Naive B cell (primary cell): ENCODE measurements at places on chromosomes 4 and X. TPM values are rescaled to one million over a fixed set of nuclear protein-coding genes. Genes with fewer than 3 reads are reported as not detected.

DNA sequence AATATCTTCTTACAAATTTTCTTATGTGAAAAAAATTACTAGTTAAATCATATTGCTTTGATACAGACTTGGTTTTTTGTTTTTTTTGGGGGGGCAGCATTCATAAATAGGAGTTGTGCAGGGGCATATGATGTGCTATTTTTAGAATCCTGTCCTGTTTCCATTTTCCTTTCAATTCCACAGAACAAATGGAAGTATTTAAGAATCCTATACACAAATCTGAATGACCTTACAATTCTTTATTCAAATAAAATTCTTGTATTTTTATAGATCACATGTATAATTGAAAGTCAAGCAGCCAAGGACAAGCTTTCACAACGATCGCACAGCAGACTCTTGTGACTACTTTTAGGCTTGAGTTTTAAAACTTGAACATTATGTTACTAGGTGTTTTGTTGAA lies 523.9 kb downstream of the ANKRD50 start:
- DNase-seq: no peak
- no peaks in the 10 kb centered on the region for H3K4me1 ChIP-seq
- H3K27me3 ChIP-seq: no peaks in the 10 kb centered on the region
- H3K27ac ChIP-seq: no peak overlapping the region
- H3K36me3 ChIP-seq: no peaks in the 10 kb centered on the region
- no peak overlapping the region for H3K4me3 ChIP-seq

- peaks cover 16% of the 10 kb centered on the region for H3K4me1 ChIP-seq
- peaks cover 3% of the 10 kb centered on the region for H3K36me3 ChIP-seq
- no peaks in the 10 kb centered on the region for H3K27me3 ChIP-seq
- H3K27ac ChIP-seq: peak overlapping the region; percentile 99
- DNase-seq: peak; percentile 86
These were observed 549 bp downstream of the MSL3 start for GRCh38 chrX:11758400-11759171.

DNA sequence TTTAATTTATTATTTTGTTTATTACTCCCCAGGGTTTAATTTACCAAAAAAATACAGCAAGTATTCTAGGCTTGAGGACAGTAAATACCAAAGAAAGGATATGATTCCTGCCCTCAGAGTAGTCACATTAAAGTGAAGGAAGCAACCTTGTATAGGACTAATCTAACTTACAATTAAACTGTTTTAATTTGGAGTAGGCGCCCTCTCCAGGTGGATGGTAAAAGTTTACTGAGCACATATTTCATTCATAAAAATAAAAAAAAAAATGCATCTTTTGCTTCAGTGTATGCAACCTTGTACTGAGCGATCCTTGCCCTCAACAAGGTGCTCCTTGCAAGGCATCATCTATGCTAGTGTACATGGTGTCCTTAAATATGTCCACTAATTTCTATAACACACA lies 72.0 kb upstream of the MAGEB16 start:
- no peaks in the 10 kb centered on the region for H3K27me3 ChIP-seq
- no peaks in the 10 kb centered on the region for H3K36me3 ChIP-seq
- H3K27ac ChIP-seq: no peak overlapping the region
- H3K4me1 ChIP-seq: no peaks in the 10 kb centered on the region

GRCh38 chr4:30825008-30825770 lies 105.0 kb downstream of the PCDH7 start:
- no peak for DNase-seq
- no peak overlapping the region for H3K4me3 ChIP-seq
- no peaks in the 10 kb centered on the region for H3K27me3 ChIP-seq
- no peaks in the 10 kb centered on the region for H3K36me3 ChIP-seq
- H3K4me1 ChIP-seq: no peaks in the 10 kb centered on the region

DNA sequence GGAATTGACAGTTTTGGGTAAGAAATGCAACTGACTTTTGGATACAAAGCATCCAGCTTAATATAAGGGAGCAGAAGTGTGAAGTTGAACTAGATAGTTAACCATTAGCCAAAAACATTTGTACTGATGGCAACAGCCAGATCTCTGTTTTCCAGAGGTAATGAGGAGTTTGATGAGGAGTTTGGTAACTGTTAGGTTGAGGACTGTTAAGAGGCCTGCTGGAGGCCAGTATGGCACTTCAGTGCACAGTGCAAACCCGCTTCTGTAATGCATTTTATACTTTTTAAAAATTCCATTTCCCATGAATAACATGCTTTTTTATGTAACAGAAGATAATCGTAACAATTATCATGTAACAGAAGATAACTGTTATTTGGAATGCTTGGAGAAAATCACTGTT lies 30.0 kb downstream of the CDKL5 start:
- H3K4me1 ChIP-seq: peaks cover 10% of the 10 kb centered on the region
- no peak for DNase-seq
- no peaks in the 10 kb centered on the region for H3K27me3 ChIP-seq
- no peak overlapping the region for H3K27ac ChIP-seq
- no peaks in the 10 kb centered on the region for H3K36me3 ChIP-seq

GRCh38 chrX:150765782-150766350 lies 72.7 kb downstream of the MTMR1 start:
- no peak for DNase-seq
- no peak overlapping the region for H3K27ac ChIP-seq
- H3K4me1 ChIP-seq: no peaks in the 10 kb centered on the region
- H3K27me3 ChIP-seq: no peaks in the 10 kb centered on the region

DNA sequence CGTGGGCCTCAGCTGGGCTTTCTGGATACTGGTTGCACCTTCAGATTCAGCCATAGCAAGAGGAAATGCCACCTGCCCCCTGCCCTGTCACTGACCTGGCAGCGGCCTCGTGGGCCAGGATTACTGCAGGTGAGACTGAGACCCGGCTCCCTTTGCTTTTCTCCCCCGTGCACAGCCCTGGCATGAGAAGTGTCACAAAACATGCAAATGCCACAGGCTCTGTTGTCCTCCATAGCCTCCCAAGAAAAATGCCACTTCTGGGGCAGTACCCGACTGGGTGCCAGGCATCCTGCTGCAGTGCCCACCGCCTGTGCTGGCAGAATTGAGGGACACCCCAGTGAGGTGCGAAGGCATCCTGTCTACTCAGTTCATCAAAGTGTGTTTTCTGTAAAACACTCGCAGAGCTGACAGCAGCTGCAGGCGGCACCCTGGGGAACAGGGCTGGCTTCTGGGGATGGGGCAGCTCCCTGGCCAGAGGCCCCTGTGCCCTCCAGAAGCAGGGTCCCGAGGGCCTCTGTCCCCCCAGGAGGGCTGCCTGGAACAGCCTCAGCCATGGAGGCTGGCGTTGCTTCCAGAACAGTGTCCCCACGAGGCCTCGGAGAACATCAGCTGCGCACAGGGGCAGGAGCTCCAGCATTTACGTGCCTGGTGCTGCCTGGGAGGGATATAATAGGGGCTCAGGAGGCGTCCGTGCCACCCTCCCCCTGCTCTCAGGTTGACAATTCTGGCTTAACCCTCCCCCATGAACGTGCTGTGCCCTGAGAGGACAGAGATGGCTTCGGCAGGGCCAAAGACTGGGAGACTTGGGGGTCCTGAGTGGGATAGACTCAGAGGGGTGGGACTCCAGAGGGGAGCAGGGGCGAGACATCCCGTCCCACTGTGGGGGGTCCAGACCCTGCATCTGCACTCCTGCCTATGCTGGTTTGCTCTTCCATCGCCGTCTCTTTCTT lies 99.5 kb upstream of the NKX1-1 start:
- no peaks in the 10 kb centered on the region for H3K36me3 ChIP-seq
- no peaks in the 10 kb centered on the region for H3K4me1 ChIP-seq
- DNase-seq: no peak
- H3K4me3 ChIP-seq: no peak overlapping the region

GRCh38 chrX:108020631-108021030 lies 24.2 kb upstream of the VSIG1 start:
- H3K4me1 ChIP-seq: peaks cover 7% of the 10 kb centered on the region
- H3K36me3 ChIP-seq: no peaks in the 10 kb centered on the region
- no peak overlapping the region for H3K27ac ChIP-seq
- no peak overlapping the region for H3K4me3 ChIP-seq

GRCh38 chr4:81518762-81519426 lies 47.2 kb upstream of the RASGEF1B start:
- H3K4me3 ChIP-seq: no peak overlapping the region
- H3K4me1 ChIP-seq: peaks cover 4% of the 10 kb centered on the region
- DNase-seq: no peak

DNA sequence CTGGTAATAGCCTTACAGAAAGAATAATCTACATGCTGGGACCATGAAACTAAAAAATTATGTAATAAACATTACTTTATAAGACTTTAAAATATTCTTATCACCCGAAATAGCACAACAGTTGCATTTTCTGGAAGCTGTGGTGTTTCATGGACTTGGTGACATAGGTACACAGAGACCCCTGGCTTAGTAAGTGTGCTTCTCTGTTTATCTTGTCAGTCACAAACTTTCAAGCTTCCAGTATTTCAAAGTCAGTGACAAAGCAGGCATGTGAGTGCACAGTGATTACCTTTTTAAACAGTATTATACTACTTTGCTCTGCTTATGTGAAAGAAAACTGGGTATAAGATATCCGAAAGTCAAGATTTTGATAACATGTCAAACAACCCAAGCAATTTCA lies 84.3 kb downstream of the PAPSS1 start:
- no peaks in the 10 kb centered on the region for H3K27me3 ChIP-seq
- H3K36me3 ChIP-seq: peaks cover under 1% of the 10 kb centered on the region

DNA sequence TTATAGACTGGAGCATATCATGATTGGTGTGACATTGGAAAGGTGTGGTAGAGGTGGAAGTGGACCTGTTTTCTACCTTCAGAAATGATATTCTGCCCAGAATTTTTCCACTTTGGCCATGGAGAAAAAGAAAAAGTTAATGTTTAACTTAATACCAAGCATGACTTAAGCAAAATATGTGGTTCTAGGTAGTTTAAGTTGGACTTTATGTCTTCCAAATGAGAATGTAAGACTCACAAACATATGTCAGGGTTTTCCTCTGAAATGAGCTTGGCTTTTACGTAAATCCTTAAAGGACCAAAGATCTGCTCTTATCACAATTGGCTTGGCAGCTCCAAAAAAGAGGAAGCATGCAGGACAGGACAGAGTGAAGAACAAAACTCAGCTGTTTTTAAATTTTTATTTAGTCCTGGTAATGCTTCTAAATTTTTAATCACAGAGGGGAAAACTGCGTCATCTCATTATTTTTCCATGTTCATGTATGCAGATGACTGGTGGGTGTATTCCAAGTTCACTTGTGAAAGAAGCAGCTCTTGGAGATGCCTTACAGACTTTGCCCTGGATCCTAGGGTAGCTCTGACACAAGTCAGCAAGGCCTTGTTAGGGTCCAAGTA lies 98.2 kb downstream of the ANK2 start:
- H3K27ac ChIP-seq: no peak overlapping the region
- no peaks in the 10 kb centered on the region for H3K4me1 ChIP-seq
- H3K27me3 ChIP-seq: no peaks in the 10 kb centered on the region
- DNase-seq: no peak
- no peaks in the 10 kb centered on the region for H3K36me3 ChIP-seq

GRCh38 chr4:71444395-71444794 lies 105.6 kb downstream of the SLC4A4 start:
- H3K27me3 ChIP-seq: no peaks in the 10 kb centered on the region
- no peak for DNase-seq
- H3K4me3 ChIP-seq: no peak overlapping the region
- no peaks in the 10 kb centered on the region for H3K4me1 ChIP-seq

DNA sequence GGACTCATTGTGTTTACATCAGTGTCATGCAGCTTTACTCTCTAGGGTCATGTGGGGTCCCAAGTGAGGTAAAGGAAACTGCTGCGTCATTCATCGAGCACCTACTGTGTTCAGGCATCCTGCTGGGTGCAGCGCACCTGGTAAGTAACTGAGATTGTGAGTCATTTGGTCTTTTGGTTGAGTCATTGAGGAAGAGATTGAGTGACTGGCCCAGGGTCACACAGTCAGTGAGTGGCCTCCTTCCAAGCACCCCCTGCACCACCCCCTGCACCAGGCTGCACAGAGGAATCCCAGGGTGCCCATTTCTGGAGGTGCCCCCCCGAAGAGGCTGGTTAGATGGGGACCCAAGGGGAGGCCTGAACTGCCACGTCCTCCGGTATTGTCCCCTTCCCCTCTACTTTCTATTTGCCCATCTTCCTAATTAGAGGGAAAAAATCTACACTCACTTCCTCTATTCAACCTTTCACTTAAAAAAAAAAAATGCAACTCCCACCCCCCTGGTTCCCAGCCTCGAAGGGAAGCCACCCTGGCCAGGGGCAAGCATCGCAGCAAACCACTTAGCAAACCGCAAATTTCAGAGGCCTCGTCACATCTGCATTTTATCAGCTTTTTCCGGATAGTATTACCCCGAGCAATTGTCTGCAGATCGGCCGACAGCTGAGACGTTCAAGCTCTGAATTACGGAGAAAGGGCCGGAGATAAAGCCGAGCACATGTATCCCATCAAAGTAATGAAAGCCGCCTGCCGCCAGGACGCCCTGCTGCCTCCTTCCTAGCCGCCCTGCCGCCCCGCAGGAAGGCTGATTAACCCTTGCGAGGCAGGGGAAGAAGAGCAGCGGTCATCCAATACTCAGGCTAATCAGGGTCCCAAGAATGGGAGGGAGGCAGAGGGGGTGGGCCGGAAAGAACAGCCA lies 96.3 kb upstream of the MSX1 start:
- H3K27me3 ChIP-seq: peaks cover 7% of the 10 kb centered on the region
- peaks cover 21% of the 10 kb centered on the region for H3K4me1 ChIP-seq
- H3K36me3 ChIP-seq: peaks cover 7% of the 10 kb centered on the region
- H3K27ac ChIP-seq: peak overlapping the region; percentile 90
- peak overlapping the region; percentile 73 for H3K4me3 ChIP-seq

DNA sequence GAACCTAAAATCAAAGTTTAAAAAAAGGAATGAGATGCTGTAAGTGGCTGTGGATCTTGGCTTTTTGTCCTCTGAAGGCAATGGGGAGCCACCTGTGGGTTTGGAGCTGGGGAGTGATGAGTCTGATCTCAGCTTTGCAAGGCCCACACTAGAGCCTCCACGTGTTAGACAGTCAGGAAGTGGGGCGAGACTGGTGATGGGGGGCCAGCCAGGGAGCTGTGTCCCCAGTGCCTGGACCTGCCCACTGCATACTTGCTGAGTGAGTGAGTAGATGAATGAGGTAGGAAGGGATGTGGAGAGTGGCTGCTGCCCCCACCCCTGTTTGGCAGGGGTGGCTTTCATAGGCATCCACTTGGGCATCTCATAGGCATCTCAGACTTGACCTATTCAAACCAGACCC lies 84.0 kb downstream of the NHSL2 start:
- H3K27ac ChIP-seq: no peak overlapping the region
- peaks cover 14% of the 10 kb centered on the region for H3K27me3 ChIP-seq
- H3K4me3 ChIP-seq: no peak overlapping the region
- H3K36me3 ChIP-seq: no peaks in the 10 kb centered on the region
- no peaks in the 10 kb centered on the region for H3K4me1 ChIP-seq
- DNase-seq: no peak

GRCh38 chr4:19577097-19577496 lies 674.6 kb upstream of the SLIT2 start:
- no peak overlapping the region for H3K27ac ChIP-seq
- no peaks in the 10 kb centered on the region for H3K36me3 ChIP-seq
- no peaks in the 10 kb centered on the region for H3K27me3 ChIP-seq
- no peak for DNase-seq
- H3K4me1 ChIP-seq: no peaks in the 10 kb centered on the region

- H3K4me1 ChIP-seq: no peaks in the 10 kb centered on the region
- no peaks in the 10 kb centered on the region for H3K27me3 ChIP-seq
- H3K27ac ChIP-seq: no peak overlapping the region
- DNase-seq: no peak
- peaks cover 17% of the 10 kb centered on the region for H3K36me3 ChIP-seq
These were observed 99.8 kb downstream of the MTMR1 start for GRCh38 chrX:150792949-150793527.

LIMCH1 gene
- not detected for polyA plus RNA-seq

SH3BGRL gene
- 492 TPM for polyA plus RNA-seq

UGT2B17 gene
- 12.4 TPM for polyA plus RNA-seq

RPS6KA6 gene
- 0.13 TPM for polyA plus RNA-seq

SHROOM4 gene
- not detected for polyA plus RNA-seq

OCIAD2 gene
- 159 TPM for polyA plus RNA-seq
